ENCODE measurements at places on chromosomes 11 and 22. TPM values are rescaled to one million over a fixed set of nuclear protein-coding genes. Genes with fewer than 3 reads are reported as not detected.

Gene MIOX
- not detected for total RNA-seq

Gene ROBO4
- total RNA-seq = 1.6 TPM

Gene C11orf24
- total RNA-seq = 5.7 TPM

Gene WT1
- total RNA-seq = not detected

Gene TPH1
- total RNA-seq = 0.41 TPM

Gene ARSA
- 4.5 TPM for total RNA-seq

Gene PNPLA5
- under 0.01 TPM for total RNA-seq

Gene DSCAML1
- 6.1 TPM for total RNA-seq

Gene MPEG1
- 2.0 TPM for total RNA-seq

Gene RNF169
- 29.8 TPM for total RNA-seq

Gene ADSL
- 57.9 TPM for total RNA-seq

Gene PHF21B
- 8.6 TPM for total RNA-seq
